ENCODE measurements at places on chromosomes 7 and 10.
A peak's percentile ranks its signal among the peaks of the same experiment; 100 is the strongest.

DNA sequence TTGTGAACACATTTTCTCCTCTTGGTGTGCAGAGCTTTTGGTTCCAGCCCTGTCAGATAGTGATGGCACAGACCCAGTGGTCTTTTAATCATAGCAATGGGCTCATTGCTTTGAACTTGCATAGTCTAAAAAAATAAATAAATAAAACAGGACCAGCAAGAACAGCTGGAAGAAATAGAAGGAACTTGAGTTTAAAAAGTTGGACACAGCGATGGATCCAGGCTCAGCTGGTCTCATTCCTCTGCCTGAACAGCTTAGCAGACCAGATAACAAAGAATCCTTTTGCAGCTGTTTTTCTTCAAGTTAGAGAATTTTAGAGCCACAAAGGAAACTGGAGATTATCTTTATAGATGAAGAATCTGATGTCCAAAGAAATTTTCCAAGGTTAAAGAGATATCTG is 1005.6 kb downstream of the LRMDA start:
- no peak for DNase-seq

GRCh38 chr7:33423646-33424020 is 294.3 kb downstream of the BBS9 start:
- DNase-seq = no peak

DNA sequence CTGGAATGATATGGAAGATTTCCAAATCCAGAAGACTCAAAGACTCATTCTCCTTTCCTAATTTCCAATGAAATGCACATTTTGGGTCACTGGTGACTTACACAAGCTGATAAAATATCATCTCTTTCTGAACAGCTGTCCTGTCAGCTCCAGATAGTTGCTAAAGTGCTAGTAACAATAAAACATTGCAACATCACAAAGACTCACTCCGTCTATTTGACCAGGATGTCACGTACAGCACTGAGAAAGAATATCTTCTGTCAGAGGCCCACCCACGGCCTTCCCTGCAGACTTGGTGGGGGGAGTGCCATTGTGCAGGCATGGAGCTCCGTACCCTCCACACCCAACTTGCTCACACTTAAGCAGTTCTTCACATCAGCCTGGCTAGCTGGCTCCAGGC is 78.9 kb upstream of the EGR2 start:
- no peak for DNase-seq

GRCh38 chr10:125156196-125156595 is 4.2 kb downstream of the CTBP2 start:
- DNase-seq = no peak

GRCh38 chr7:135798095-135798494 is 49.5 kb upstream of the FAM180A start:
- DNase-seq = no peak

- DNase-seq = no peak
Observed at GRCh38 chr10:60271319-60272040, 118.2 kb downstream of the ANK3 start.

- DNase-seq = no peak
Observed at GRCh38 chr7:139627831-139628230, 104.3 kb downstream of the CLEC2L start.

GRCh38 chr7:64180989-64181388 is 26.0 kb upstream of the ZNF735 start:
- DNase-seq = no peak

- DNase-seq = no peak
Observed at GRCh38 chr7:89232-90019, 102.9 kb upstream of the FAM20C start.

- no peak for DNase-seq
Observed at GRCh38 chr7:36199329-36199728, 46.3 kb downstream of the EEPD1 start.

- no peak for DNase-seq
Observed at GRCh38 chr10:103105462-103105861, 87.6 kb downstream of the NT5C2 start.

DNA sequence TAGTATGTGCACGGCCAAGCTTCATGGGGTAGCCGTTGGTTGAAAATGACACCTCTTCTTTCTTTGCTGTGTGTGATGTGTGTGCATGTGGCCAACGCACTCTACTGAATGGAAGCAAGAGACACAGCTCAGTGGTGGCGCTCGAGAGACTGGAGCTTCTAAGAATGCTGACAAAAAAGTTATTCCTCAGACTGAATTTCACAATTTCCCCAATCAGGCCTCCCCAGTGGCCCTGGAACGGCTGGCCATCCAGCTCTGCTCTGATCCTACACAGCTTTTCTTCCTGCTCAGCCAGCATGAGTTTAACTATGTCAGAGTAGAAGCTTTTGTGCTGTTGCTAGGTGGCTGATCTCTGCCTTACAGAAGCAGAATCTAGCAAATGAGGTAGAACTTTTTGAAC is 186.7 kb upstream of the PLXDC2 start:
- peak; percentile 68 for DNase-seq

DNA sequence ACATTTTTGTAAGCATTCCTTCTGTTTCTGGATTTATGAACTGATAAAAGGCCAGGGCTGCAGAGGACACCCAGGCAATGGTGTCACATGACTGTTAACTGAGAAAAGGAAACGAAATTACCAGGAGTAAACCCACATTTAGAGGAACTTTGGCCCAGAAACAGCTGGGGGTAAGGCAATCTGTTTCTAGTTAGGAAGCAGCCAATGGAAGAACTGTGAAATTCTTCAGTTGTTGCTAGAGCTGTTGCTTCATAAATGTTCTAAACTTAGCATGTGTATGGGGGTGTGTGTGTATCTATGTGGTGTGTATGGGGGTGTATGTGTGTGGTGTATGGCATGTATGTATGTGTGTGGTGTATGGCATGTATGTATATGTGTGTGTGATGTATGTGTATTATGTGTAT is 11.8 kb upstream of the PDCD4 start:
- DNase-seq = peak; percentile 27

DNA sequence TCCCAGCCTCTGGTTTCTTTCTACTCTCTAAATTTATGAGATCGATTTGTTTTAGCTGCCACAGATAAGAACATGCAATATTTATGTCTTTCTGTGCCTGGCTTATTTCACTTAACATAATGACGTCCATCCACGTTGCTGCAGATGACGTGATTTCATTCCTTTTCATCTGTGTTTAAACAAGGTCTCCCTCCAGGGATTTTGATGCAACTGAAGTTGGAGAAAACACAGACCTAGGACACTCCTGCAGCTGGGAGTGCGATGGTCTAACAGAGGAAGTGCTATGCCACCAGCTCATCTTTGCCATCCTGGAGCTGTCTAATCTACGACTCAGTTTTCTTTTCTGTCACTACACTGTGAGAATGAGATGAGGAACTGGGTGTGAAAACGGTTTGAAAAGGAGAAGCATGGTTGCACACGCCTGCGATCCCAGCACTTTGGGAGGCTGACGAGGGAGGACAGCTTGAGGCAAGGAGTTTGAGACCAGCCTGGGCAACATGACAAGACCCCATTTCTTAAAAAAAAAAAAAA is 1.5 kb upstream of the KCTD7 start:
- DNase-seq = no peak

DNA sequence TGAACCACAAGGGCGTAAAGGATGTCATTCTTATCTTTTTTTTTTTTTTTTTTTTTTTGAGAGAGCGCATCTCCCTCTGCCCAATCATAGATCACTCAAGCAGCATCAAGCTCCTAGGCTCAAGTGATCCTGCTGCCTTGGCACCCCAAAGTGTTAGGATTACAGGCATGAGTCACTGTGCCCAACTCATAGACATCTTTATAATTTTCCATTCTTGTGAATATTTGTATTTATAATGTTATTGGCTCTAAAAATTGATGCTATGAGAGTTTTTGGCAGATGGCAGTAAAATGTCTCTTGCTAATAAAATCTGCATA is 128.7 kb downstream of the AKR1D1 start:
- no peak for DNase-seq

DNA sequence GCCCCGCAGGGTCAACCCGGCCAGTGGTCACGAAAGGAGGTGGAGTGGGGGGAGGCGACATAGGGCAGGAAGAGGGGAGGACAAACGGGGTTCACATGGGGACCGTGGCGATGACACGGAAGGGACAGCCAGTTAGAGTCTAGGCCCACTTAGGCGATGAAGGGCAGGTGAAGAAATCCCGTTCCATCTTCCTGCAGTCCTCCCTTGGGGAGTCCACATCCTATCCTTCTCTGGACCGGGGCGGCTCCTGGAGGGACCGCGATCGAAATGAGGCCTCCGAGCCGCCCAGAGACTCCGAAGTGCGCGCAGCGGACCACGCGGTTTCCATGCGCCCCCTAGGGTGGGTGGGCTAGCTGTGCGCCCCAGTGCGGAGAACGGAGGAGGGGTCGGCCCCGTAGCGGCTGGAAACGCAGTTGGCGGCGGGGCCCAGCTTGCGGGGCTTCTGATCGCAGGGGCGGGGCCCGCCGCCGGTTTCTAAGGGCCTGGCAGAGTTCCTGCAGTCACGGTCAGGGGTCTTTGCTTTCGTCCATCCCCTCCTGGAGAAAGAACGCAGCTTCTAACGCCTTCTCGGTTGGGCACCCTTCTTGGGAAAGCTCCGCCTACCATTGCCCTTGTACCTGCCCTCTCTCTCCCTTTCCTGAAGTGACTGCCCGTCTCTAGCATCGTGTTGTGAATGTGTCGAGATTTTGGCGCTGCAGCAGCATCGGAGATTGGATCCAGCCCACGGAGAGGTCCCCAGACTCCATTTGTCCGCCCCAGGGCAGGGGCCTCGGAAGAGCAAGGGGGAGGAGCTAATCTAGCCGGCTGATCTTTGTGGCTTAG is 17.9 kb upstream of the TMEM225B start:
- DNase-seq = peak; percentile 27

DNA sequence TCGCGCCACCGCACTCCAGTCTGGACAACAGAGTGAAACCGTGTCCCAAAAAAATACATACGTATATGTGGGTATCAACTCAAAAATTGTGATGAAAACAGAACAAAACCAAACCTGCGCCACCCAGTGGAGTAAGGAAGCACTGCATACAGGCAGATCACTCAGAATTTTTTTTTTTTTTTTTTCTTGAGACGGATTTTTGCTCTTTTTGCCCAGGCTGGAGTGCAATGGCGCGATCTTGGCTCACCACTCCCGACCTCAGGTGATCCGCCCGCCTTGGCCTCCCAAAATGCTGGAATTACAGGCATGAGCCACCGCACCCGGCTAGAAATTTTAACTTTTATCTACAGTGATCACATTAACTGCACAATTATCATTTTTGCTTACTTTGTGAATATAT is 9.1 kb upstream of the TMEM236 start:
- peak; percentile 43 for DNase-seq

GRCh38 chr10:83935911-83936310 is 203.4 kb upstream of the GHITM start:
- no peak for DNase-seq

GRCh38 chr10:35712486-35712885 is 70.4 kb upstream of the FZD8 start:
- DNase-seq = no peak

DNA sequence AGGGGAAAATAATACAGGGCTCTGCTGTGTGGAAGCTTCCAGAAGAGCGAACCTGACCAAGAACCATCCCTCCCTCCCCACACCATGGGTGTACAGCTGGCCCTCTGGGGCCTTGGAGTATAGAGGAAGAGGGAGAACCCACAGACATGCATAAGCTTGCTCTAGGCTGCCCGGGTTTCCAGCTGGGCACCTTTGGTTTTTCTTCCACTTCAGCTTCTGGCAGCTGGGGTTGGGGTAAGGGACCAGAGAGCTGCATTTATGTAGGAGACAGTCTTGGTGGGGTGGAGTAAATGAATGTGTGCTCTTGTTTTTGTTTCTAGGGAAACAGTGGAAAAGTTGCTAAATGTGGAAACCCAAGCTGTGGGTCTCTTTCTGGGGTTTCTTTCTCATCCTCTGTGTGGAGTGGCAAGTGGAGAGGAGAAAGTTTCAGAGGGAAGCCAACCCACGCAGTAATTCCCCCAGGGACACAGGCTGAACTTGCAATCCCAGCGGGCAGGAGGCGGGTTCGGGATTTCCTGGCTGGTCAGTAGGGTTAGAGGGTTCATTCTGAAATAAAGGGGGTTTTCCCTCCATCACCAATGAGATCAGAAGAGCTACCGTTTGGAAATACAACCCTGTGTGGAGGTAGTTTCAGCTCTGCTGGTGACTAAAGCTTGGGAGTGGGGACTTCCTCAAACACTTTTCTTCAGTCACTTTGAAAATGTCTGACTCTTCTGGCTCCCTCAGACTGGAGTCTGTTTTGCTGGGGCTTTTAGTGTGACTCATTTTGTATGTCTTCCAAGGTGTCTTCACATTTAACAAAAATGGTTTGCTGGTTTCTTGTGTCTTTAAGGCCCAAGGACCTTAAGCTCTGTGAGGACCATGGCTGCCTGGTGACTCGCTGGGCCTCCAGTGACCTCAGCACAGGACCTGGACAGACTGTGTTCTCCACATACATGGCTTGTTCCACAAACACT is 22.2 kb upstream of the SRGN start:
- no peak for DNase-seq

GRCh38 chr10:131920693-131921092 is 19.9 kb downstream of the PPP2R2D start:
- no peak for DNase-seq

GRCh38 chr10:47364366-47364765 is 16.2 kb downstream of the RBP3 start:
- DNase-seq = no peak

DNA sequence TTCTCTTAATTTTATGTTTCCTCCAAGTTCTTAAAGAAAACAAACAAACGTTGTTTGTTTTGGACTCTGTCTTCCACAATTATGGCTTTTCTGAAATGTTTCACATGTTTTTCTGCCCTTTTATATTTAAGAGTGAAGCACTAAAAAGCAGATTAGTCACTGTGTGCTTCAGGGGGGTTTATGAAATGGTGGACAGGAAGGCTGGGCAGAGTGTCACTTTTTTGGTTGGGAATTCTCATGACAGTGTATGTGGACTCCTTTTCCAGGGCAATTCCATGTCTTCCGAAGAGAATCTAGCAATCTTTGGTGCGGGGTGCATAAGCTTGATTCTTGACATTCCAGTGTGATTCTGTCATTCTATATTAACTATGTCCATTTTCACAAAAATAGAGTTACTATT is 669.4 kb downstream of the PARD3 start:
- DNase-seq = no peak

DNA sequence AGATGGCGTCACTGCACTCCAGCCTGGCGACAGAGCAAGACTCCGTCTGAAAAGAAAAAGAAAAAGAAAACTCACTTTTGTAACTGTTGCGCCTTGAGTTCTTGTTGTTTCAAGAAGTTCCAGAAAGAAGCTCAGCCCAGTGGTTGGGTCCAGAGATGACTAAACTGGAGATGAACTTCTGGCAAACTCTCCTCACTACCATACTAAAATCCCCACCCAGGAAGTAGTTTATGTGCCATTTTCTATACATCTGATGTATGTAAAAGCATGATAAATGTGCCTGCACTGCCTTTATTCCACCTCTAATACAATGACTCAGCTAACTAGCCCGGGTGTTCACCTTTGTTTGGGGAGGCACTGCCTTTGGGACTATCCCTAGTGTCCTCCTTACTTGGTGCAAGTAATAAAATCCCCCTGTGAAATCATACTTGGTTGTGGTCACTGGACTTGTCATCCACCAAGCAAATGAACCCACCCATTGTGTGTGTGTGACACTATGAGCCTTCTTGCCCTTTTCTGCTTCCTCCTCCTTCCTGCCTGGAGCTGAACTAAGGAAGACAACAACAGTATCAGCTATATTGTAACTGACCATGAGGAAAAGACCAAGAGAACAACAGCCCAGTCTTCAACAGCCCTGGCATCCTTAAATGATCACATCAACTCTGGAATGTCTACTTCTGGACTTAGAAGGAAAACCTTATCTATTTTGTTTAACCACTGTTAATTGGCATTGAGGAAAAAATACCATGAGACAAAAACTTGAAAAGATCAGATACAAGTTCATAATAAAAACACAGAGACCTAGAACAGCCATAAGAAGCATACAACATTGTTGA is 33.6 kb downstream of the JMJD1C start:
- no peak for DNase-seq

GRCh38 chr7:135200821-135201331 is 10.4 kb downstream of the WDR91 start:
- no peak for DNase-seq
